GM12865 (cell line): ENCODE measurements at places on chromosomes 4 and X.
A peak's percentile ranks its signal among the peaks of the same experiment; 100 is the strongest.

DNA sequence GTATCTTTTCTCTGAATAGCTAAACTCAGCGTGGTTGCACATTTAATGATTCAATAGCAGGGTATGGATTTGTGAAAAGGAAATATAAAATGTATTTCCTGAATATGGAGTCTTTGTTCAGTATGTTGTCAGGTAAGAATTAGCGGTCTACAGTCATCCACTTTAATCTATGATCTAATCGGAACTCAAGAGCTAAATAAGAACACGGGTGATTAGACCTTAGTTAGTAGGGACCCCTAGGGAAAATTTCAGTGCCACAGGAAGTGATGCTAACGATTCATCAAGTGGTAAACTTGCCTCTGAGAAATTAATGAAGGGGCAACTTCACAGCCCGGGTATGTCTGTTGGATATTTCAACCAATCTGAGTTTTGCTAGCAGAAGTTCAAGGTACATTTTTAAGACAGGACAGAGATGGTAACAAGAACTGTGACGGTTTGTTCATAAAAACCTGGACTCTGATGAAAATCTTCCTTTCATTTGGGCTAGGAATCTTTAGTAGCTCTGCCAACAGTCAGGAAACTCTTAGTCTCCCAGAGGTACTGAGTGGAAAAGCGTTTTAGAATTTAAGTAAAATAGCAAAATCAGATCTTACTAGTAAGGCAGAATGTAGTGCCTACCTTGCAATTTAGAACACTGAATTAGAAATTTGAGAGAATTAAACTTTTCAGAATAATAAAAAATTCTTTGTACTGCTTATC is 47.1 kb downstream of the PCDH7 start:
- no peak for DNase-seq

- peak; percentile 74 for DNase-seq
Observed at GRCh38 chr4:153465615-153466080, 512 bp upstream of the TMEM131L start.

GRCh38 chr4:19155568-19155967 is 1096.1 kb upstream of the SLIT2 start:
- no peak for DNase-seq

- peak; percentile 64 for DNase-seq
Observed at GRCh38 chr4:64001229-64001898, 407.9 kb downstream of the TECRL start.

DNA sequence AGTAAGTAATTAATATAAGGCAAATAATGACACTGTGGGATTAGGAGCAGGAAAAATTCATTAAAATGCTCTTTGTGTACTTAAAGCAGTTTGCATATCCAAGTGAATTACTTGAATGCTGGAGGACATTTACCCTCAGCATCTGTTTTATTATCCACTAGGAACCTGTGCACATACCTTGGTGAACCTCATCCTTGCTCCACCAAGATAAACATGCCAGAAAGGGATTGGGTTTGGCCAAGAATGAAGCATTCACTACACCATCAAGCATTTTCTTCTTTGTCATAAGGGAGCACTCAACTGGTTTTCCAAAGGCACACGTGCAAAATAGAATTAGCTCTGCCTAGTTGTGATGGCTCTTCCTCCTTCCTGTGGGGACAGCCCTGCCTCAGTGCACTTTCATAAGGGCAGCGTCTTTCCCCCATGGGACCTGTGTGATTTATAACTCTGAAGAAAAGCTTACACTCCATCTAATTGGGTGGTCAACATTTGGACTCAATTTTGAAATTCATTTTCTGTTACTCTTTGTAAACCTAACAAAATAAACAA is 291.7 kb downstream of the USP46 start:
- no peak for DNase-seq

DNA sequence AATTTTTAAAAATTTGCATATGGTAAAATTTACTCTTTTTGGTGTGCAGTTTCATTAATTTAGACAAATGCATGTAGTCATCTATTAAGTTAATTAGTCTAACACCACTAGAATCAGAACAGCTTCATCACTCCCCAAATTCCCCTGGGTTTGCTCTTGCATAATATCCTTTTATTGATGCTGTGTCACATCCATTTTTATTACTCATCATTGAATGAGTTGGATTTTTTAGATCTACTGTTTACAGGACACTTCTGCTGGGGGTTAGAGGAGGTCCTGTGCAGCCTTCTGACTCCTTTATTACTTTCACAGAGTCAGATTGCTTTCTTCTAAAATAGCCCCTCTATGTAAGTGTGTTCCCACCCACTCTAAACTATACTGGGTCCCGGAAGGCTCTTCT is 65.9 kb downstream of the MTHFD2L start:
- DNase-seq = no peak

DNA sequence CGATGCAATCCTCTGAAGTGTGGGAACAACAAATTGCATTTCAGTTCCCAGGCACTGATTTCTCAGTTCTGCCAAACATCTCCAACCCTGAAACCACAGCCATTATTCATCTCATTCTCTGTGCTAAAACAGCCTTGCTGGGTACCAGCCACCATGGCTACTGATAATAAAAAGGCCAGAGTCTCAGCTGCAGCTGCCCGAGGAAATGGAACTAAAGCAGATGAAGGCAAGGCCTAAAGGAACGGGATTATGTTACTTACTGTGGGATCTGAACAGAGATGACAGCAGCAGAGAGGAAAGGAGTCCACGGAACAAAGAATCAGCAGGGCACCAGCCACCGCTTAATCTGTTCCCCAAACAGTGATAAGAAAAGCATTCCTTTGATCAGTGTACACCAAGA is 155.7 kb downstream of the PAPSS1 start:
- DNase-seq = no peak

DNA sequence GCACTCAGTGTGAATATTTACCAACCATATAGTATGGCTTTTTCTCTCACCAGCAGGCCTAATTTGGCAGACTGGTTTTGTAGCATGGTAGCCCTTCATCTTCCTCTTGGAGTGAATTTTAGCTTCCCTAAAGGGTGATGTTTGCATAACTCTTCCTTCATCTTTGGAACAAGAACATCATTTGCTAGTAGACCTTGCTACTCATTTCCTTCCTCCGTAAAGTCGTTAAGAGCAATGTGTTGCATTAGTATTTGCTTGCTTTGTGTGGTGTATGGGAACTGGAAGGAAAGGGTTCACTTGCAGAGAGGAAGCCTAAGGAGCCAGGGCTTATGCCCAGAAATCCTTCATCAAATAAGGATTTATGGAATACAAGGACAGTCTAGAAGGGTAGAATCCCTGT is 50.2 kb upstream of the PGRMC2 start:
- DNase-seq = no peak

DNA sequence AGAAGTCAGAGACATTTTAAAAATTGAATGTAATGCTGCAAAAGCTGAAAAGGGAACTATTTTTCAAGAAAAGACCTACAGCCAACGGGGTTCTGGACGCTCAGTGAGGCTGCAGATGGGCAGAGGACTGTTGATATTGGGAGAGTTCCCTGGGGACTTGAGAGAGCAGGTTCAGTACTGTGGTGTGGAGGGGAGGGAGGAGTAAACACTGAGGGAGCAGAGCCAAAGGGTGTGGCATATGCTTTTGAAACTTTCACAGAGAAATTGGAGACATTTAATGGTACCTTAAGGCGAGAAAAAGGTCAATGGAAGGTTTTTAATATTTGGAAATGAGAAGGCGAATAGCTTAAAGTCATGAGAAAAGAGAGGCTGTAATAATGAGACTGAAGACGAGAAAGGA is 62.2 kb upstream of the GPM6A start:
- no peak for DNase-seq

- no peak for DNase-seq
Observed at GRCh38 chr4:100286636-100287035, 96.4 kb upstream of the DDIT4L start.

DNA sequence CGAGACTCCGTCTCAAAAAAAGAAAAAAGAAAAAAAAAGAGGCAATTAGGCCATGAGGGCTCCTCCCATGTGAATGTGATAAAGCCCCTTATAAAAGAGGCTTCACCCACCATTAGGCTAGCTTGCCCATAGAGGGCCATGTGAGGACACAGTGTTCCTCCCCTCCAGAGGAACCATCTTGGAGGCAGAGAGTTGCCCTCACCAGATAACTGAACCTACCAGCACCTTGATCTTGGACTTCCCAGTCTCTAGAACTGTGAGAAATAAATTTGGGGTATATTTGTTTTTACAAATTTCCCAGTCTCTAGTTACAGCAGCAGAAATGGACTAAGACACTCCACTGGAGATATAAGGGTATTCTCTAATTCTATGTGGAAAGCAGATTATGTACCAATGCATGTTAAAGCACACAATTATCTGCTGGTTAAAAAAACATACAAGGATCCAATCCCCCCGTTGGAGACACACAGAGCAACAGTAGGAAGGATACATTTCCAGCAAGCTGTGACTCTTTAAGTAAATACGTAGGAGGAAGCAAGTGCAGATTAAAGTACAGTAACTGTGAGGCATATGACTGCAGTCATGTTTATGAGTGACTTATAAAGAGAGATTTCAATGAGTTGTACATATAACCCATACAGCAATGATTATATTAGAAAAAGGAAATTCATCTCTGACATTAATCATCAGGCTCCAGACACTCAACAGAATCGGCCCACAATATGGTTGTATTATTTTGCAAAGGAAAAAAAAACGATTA is 21.4 kb downstream of the SH3RF1 start:
- no peak for DNase-seq

- DNase-seq = no peak
Observed at GRCh38 chrX:40366661-40367060, 214.1 kb upstream of the ATP6AP2 start.

DNA sequence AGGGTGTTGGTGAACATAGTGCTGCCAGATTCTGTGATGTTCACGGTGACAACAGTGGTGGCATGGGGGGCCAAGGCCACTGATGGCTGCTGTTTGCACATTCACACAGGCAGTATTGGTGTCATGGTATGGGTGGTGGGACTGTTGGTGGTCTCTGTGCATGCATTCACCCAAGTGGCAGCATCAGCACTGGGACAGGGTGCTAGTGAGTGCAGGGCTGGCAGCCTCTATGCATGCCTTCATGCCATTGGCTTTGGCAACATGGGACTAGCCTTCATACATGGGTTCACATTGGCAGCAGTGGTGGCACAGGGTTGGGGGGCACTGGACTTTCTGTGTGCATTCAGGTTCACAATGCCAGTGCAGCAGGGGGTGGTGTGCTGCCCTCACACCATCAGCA is 489.7 kb upstream of the FGF16 start:
- no peak for DNase-seq

- DNase-seq = no peak
Observed at GRCh38 chrX:1558761-1559468, 21.9 kb upstream of the P2RY8 start.

GRCh38 chr4:80922941-80923340 is 107.6 kb upstream of the BMP3 start:
- no peak for DNase-seq

- DNase-seq = no peak
Observed at GRCh38 chr4:91028228-91028627, 901.0 kb downstream of the CCSER1 start.

- peak; percentile 22 for DNase-seq
Observed at GRCh38 chr4:22483551-22483981, 32.3 kb downstream of the ADGRA3 start.

GRCh38 chrX:20681683-20682082 is 415.0 kb upstream of the RPS6KA3 start:
- no peak for DNase-seq

- no peak for DNase-seq
Observed at GRCh38 chr4:2940267-2941137, 22.7 kb downstream of the NOP14 start.

- no peak for DNase-seq
Observed at GRCh38 chr4:155624478-155624877, 42.2 kb upstream of the GUCY1A1 start.

- DNase-seq = no peak
Observed at GRCh38 chr4:82223715-82224114, 150.1 kb downstream of the HNRNPD start.

DNA sequence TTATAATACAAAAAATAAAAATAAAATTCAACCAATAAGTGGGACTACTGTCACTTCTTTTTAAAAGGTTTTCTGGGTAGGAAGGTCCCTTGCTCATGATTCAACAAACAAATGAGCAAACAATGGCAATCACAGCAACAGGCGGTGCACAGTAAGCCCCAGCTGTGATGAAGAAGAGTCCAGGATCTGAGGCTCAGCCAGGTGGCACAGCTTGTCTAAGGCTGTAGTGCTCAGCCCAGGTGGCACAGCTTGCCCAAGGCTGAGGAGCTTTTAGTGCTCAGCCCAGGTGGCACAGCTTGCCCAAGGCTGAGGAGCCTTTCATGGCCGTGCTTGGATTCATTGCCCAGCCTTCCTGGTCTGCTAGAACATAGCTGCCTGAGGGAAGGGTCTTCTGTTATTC is 75.0 kb downstream of the ZFYVE28 start:
- DNase-seq = no peak

GRCh38 chr4:163505374-163505773 is 10.9 kb downstream of the TMA16 start:
- no peak for DNase-seq

- DNase-seq = no peak
Observed at GRCh38 chr4:112511093-112511802, 4.7 kb downstream of the NEUROG2 start.

- peak; percentile 2 for DNase-seq
Observed at GRCh38 chrX:132614297-132614696, 125.5 kb upstream of the MBNL3 start.

- DNase-seq = no peak
Observed at GRCh38 chr4:137901114-137901513, 341.0 kb downstream of the SLC7A11 start.

DNA sequence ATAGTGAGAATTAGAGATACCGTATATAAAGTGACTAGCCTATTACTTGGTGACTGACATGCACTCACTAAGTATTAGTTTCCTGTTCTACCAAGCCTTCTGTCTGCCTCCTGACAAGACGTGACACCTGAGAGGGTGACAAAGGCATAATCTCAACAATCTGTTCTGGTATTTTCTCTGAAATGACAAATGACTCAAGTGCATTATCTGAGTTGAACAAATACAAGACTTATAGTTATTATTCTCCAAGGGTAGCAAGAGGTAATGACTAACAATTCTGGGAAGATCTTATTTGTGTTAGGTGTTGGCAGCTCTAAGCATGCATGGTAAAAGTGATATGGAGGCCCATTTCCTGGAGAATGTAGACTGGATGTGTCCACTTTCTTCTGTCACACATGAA is 60.6 kb downstream of the SYTL5 start:
- no peak for DNase-seq

GRCh38 chr4:84985952-84986351 is 19.5 kb upstream of the WDFY3 start:
- no peak for DNase-seq
